CMK (cell line): ENCODE measurements at places on chromosomes 7 and 10.
A peak's percentile ranks its signal among the peaks of the same experiment; 100 is the strongest.

- DNase-seq: no peak
These were observed 38.0 kb upstream of the SPOCK2 start for GRCh38 chr10:72126184-72126871.

GRCh38 chr10:114754445-114755320 is 66.9 kb upstream of the FHIP2A start:
- DNase-seq: no peak

DNA sequence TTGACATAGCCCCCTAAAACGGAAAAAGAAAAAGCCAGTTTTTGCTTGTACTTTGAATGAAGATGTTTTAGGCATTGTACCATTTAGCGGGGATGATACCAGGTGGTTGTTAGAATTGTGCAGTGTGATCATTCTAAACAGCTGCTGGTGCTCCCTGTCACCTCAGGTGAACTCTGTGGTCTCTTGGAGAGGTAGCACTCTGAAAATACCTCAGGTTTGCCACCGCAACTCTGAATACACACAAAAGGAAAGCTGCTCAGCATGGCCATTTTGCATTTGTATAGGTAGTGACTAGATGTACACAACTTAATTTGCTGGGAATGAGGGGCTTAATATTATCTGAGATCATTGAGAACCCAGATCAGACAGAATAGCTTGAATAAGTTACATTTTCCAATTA is 52.6 kb downstream of the PLEKHA8 start:
- DNase-seq: no peak

DNA sequence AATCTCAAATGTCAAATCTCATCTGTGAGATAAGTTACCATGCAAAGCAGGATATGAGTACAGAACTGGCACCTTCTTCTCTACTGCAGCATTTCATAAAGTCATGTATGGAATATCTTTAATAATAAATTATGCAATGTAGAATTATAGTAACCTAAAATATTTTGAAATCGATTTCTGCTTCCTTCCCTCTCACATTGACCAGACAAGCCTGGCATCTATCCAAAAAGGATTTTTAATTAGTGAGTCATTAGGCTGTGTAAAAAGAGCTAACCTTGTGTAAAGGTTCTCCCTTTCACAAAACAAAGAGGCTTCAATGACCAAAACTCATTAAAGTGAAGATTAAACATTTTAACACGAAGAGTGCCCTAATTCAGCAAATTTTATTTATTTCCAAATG is 48.8 kb upstream of the EXOC6 start:
- no peak for DNase-seq

GRCh38 chr7:134618756-134619530 is 27.7 kb upstream of the BPGM start:
- no peak for DNase-seq

- no peak for DNase-seq
These were observed 116.7 kb downstream of the REEP3 start for GRCh38 chr10:63637901-63638327.

- no peak for DNase-seq
These were observed 17.6 kb downstream of the SEC24C start for GRCh38 chr10:73761781-73762180.

- no peak for DNase-seq
These were observed 71.4 kb upstream of the ZNF438 start for GRCh38 chr10:31103112-31103511.

GRCh38 chr7:40682696-40683095 is 547.9 kb downstream of the SUGCT start:
- no peak for DNase-seq

GRCh38 chr7:6286486-6286885 is 14.1 kb upstream of the CYTH3 start:
- no peak for DNase-seq

GRCh38 chr10:96044736-96045135 is 1.4 kb downstream of the CCNJ start:
- DNase-seq: no peak

GRCh38 chr7:50497068-50497642 is 47.0 kb upstream of the FIGNL1 start:
- peak; percentile 42 for DNase-seq

- no peak for DNase-seq
These were observed 6.0 kb downstream of the CYCS start for GRCh38 chr7:25119102-25119501.

DNA sequence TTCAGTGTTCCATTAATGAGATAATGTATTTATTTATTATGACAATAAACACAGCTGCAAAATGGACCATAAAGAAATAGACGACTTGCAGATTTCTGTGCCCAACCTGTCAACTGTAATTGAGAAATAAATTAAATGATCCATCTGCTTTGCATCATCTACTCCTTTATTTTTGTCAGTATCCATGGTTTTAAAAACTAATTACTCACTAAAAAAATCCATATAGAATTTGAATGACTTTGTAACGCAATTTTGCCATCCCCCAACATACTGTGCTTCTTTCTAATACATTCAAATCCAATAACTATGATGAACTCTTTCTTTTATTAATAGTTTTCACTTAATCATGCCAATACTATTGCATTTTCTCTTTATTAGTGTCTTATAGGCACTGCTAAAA is 388.5 kb upstream of the SORCS1 start:
- no peak for DNase-seq

DNA sequence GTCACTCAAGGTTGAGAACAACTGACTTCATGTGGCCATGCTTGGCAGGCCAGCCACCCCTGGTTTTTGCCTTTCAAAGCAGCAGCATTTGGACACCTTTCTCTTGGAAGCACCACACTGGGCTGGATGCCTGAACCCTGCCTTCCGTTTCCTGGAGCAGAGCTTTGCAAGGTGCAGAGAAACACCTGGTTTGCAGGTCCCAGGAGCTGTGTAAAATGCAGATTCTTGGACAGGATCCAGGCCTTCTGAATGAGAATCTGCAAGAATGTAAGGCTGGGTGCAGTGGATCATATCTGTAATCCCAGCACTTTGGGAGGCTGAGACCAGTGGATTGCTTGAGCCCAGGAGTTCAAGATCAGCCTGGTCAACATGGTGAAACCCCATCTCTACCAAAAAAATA is 18.0 kb upstream of the DUSP5 start:
- DNase-seq: no peak
